ENCODE measurements at places on chromosomes 2 and 18. TPM values are rescaled to one million over a fixed set of nuclear protein-coding genes. Genes with fewer than 3 reads are reported as not detected.

- DNase-seq, result no peak
Observed at GRCh38 chr18:59851784-59852399, 47.9 kb upstream of the PMAIP1 start.

- DNase-seq, result no peak
Observed at GRCh38 chr2:191030521-191031154, 16.7 kb upstream of the STAT1 start.

- peak; percentile 97 for DNase-seq
Observed at GRCh38 chr2:147843864-147844696, 749 bp upstream of the ACVR2A start.

DNA sequence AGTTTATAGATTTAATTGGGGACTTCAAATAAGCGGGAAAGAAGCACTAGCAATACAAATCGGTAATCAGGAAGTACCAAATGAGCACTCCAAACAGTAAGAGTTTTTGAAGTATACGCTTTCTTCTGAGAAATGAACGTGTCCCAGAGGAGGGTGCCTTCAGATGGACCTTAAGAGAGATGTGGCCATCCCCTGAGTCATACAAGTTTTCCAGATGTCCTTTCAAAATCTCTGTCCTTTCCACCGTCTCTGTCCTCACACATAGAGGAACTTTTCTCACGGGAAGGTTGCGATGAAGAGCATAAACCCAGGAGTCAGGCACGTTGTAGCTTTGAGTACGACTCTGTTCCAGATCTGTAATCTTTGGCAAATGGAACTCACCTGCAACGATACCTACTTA is 1.7 kb upstream of the SMAD2 start:
- DNase-seq, result no peak

The UGT1A6 gene
- total RNA-seq, result 22.9 TPM

The FOXD4L1 gene
- total RNA-seq, result not detected

The GALNT14 gene
- total RNA-seq, result not detected

The IGFBP5 gene
- 548 TPM for total RNA-seq

- no peak for DNase-seq
Observed at GRCh38 chr18:42338683-42339082, 383.6 kb downstream of the PIK3C3 start.

- DNase-seq, result no peak
Observed at GRCh38 chr2:15120631-15121030, 440.5 kb downstream of the NBAS start.

GRCh38 chr18:41315134-41315533 is 639.9 kb upstream of the PIK3C3 start:
- no peak for DNase-seq

GRCh38 chr2:129627437-129627836 is 352.0 kb upstream of the RAB6C start:
- DNase-seq, result no peak

The SF3B1 gene
- 154 TPM for total RNA-seq

DNA sequence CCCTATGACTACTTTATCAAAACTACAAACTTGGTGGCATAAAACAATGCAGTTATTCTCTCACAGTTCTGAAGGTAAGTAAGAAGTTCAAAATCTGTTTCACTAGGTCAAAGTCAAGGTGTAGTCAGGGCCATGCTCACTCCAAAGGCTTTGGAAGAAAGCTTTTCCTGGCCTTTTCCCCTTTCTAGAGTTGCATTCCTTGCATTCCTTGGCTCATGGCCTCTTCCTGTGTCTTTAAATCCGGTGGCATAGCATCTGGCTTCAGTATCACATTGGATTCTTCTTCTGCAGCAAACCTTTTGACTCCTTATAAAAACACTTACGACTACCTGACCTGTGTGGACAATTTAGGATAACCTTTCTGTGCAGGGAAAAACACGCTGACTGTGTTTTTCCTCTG is 543.5 kb upstream of the HNMT start:
- DNase-seq, result no peak

The KIF5C gene
- total RNA-seq, result under 0.01 TPM

The DCC gene
- not detected for total RNA-seq

DNA sequence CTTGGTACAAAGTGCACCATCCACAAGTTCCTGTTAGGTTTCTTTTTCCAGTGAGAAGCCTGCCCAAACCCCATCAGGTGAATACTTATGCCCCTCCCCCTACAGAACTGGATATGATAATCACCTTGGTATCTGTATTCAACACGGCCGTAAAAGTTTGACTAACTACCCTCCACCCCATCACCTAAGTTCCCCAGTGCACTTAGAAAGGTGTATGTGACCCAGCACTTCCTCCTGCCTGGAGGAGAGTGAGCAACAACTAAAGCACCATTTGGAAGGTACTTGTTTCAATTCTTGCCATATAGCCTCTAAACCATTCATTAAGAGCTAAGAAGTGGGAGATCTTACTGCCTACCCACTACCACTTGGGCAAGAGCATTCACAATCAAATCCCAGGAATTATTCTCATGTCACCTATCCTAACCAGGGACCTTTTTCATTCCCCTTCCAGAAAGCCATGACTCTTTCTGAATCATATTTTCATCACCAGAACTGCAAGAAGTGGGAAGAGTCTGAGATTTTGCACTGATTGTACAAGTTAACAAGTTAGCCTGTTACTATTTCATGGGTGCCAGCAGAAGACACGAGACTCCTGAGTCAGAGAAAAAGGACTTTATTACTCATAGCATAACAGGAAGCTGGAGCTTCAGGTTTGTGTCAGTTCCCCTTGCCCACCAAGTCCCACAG is 53.5 kb upstream of the NDUFV2 start:
- no peak for DNase-seq

- DNase-seq, result no peak
Observed at GRCh38 chr2:196823750-196824522, 14.8 kb upstream of the C2orf66 start.

DNA sequence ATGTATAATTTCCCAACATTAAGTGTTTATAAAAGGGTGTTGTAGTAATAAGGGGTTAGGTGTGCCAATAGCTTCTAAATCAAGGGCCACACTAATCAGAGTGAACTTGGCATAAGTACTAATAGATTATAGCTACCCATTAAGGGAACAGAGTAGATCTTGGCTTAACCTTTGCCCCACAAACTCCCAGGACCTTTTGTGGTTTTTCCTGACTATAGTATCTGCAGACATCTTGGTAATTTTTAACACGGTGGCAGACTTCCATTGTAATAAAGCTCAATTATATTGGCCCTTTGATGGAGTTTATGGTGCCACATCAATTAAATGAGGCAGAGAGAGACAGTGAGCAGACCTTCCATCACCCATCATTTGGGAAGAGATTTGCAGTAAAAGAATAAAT is 358.5 kb upstream of the HNRNPA3 start:
- DNase-seq, result no peak

The IL1A gene
- not detected for total RNA-seq

GRCh38 chr2:85780316-85781012 is 26.7 kb downstream of the ATOH8 start:
- DNase-seq, result no peak

The LBH gene
- total RNA-seq, result 18.5 TPM

DNA sequence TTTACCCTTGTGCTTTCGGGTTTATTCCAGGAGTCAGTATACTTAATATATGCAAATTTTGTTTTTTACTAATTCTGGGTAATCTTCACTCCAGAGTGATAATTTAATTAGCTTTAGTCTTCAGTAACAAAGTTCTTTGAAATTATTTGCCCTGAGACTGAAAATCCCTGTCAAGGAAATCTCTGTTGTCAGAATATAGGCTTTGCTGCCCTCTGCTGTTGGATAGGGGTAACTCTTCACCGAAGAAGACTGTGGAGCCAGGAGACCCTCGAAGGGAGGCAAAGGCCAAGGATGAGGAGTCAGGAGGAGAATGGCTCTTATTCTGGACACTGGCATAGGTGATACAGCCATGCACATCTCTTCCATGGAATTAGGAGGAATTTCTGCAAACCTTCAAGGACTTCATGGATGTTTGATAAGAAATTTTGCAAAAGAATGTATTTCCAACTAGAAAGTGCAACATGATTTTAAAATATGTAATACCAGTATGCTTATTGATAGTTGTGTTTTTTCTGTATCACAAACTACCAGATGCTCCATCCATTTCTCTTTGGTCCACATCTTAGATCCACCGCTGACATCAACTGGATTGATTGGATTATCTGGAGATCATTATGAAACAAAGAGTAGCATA is 182.3 kb downstream of the RDH14 start:
- DNase-seq, result no peak

The SPIRE1 gene
- total RNA-seq, result 4.1 TPM

Measured in stomach (tissue), 19 donors.